Hindlimb muscle (tissue), 1 donor: ENCODE measurements at places on chromosomes 6 and 20.

DNA sequence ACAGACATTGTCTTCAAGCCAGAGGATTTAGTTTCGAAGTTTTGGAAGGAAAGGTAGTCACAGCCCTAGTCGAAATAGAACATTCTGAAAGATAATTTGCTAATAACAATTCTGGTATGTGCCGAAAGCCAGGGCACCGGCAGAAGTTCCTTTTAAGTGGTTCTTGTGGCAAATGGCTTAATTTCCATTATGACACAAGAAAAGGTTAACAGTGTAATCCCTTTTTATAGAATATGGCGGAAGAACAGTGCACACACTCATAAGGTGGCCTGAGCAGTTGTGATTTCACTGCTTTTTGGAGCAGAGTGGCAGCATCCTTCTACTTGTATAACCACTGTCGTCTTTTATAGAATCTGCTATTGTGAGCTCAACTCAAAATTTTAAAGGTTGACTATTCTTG lies 152.4 kb downstream of the SASH1 start:
- no peak for DNase-seq

- no peak for DNase-seq
Observed at GRCh38 chr6:117591405-117591804, 10.9 kb downstream of the GOPC start.

GRCh38 chr6:118843685-118844390 lies 50.1 kb upstream of the ASF1A start:
- no peak for DNase-seq

DNA sequence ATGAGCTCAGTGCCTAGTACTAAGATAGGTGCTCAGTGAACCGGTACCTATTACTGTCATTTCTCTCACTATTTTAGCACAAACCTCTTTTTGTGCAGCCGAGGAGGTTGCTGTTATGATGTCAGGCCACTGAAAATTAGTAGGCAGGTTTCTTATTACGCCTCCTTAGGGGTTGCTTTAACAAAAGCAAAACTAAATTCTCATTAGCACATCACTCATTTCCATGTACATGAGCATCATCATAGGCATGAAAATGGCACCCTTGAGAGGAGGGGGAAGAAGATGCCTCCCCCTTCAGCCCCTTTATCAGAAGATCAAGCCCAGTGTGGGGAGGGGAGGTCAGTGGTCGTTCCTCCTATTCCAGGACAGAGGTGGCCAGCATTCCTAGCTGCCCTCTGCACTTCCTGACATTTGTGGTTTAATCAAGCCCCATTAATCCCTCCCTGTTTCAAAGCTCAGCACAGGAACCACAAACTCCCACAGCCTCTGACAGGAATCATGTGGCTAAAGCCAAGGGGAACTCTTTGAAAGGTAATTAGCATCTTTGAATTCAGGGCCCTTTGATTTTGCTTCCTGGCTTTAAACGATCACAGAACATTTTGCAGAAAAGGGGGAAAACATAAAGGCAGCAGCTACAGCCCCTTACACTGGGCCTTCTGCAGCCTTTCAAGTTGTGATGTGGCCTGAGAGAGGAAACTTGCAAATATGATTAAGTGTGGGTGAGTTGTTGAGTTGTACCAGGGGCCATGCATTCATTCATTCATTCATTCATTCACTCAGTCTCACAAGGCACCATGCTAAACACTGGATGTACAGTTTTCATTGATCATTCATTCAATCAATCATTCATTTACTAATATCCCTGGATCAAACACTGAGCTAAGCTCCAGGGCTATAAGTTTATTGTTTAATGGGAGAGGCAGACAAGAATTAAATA lies 31.9 kb upstream of the PSMF1 start:
- DNase-seq: no peak

DNA sequence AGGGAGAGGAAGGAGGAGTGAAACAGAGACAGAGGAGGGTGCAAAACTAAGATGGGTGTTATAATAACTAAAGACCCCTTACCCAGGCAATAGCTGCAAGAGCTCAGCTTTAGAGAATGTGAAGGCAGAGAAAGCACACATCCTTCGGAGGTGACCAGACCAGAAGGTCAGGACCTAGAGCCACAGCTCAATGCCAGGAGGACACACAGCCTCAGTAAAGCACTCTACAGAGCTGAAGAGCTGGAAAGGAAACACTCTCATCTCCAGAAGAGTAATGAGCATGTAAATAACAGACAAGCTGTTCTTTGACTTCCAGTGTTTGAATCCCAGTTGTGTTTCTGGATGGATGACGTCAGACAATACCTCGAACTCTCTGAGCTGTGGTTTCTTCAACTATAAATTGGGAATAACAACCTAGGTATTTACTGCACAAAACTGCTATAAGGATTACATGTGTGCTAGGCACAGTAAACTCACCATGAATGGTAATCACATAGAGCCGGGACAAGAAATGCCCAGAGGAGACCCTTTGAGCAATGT lies 63.2 kb downstream of the MAP3K5 start:
- no peak for DNase-seq

GRCh38 chr20:33589059-33589458 lies 73.1 kb upstream of the C20orf144 start:
- no peak for DNase-seq

DNA sequence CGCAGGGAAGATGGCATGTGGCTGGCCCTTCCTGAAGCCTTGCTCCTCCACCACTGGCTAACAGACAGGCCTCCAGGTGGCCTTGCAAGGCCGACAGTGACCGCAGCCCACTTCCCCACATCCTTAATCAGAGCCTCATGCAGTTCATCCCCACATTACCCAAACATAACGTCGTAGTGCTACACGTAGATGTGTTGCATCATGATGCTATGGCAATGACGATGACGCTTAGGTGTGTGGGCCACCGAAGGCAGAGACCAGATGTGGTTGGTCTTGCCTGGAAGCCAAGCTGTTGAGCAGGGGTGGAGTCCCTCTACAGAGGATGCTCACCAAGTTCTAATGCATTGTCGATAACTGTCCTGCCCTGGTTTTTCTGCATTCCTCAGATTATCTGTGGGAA lies 5.6 kb downstream of the CD93 start:
- no peak for DNase-seq

DNA sequence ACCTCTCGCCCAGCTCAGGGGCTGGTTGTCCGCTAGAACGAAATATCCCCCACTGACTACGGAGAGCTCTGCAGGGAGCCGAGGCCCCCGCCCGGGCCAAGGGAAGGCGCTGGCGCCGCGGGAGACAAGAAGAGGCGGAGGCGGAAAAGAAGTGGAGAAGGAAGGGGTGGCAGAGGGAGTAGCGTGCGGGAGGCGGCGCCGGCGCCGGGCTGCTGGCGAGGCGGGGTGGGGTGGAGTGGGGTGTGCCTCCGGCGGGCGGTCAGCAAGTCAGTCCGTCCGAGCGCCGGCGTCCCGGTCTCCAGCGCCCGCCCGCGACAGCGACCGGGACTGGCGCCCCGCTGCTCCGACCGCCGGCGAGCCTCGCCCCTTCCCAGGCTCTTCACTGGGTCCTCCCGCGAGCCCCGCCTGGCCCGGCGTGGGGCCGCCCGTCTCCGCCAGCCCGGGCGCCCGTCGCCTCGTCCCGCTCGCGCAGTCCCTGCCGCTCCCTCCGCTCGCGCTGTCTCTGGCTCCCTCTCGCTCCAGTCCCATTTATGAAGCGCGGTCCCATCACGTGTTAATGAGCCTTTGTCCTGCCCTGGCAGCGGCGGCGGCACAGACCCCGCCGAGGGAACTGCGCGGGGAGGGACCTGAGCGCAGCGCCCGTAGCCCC lies at the start of gene CNR1:
TSS of gene CNR1 (minus strand) at position 504 of the 649 bp plus-strand sequence. CDS start 21,073 bp downstream, outside the sequence.
- DNase-seq: peak; percentile 42

- DNase-seq: no peak
Observed at GRCh38 chr6:9540126-9540525, 874.7 kb downstream of the TFAP2A start.

- DNase-seq: no peak
Observed at GRCh38 chr6:148674306-148674705, 72.5 kb upstream of the UST start.

GRCh38 chr6:127397729-127398630 lies 54.6 kb upstream of the ECHDC1 start:
- DNase-seq: no peak

DNA sequence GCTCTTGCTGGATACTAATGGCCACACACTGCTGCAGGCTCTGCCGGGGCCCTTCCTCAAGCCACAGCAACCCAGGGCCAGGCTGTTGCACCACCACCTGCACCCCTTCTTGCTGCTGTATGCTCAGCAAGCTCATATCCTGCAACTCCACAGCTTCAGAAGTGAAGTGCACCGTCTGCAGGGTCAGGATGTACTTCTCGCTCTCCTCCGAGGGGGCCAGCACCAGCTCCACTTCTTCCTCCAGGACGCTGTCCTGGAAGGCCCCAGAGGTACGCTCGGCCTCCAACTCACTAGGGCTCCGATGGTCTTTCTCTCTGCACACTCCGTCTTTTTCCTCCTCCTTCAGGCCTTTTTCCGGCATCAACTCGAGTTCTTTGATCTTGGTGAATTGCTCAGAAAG lies 1.2 kb downstream of the CTCFL start:
- no peak for DNase-seq

- DNase-seq: no peak
Observed at GRCh38 chr20:48652961-48653705, 174.7 kb downstream of the PREX1 start.

- no peak for DNase-seq
Observed at GRCh38 chr20:11459090-11459890, 458.4 kb upstream of the BTBD3 start.
